ENCODE measurements at places on chromosomes 11 and 22. TPM values are rescaled to one million over a fixed set of nuclear protein-coding genes. Genes with fewer than 3 reads are reported as not detected.

The OR4D5 gene
- total RNA-seq, result not detected

The DRD2 gene
- not detected for total RNA-seq

The HORMAD2 gene
- total RNA-seq, result not detected

The APOA5 gene
- total RNA-seq, result not detected

The ELF5 gene
- total RNA-seq, result not detected

The TMEM191C gene
- 0.54 TPM for total RNA-seq

The LRRN4CL gene
- total RNA-seq, result 0.16 TPM

The APOL4 gene
- total RNA-seq, result 0.17 TPM

- peaks cover 13% of the 10 kb centered on the region for H3K36me3 ChIP-seq
- DNase-seq, result peak; percentile 93
- no peaks in the 10 kb centered on the region for H3K27me3 ChIP-seq
These were observed 32.0 kb upstream of the COMT start for GRCh38 chr22:19909350-19910179.

- H3K4me1 ChIP-seq, result no peaks in the 10 kb centered on the region
- no peak overlapping the region for H3K4me3 ChIP-seq
- H3K36me3 ChIP-seq, result no peaks in the 10 kb centered on the region
- peak; percentile 64 for DNase-seq
- H3K27me3 ChIP-seq, result no peaks in the 10 kb centered on the region
- no peak overlapping the region for H3K27ac ChIP-seq
These were observed 275.3 kb downstream of the C11orf87 start for GRCh38 chr11:109697140-109697843.

GRCh38 chr11:118311518-118311917 lies 7.0 kb downstream of the CD3E start:
- H3K4me1 ChIP-seq, result peaks cover 81% of the 10 kb centered on the region
- peak overlapping the region; percentile 60 for H3K27ac ChIP-seq
- H3K27me3 ChIP-seq, result no peaks in the 10 kb centered on the region
- DNase-seq, result no peak

DNA sequence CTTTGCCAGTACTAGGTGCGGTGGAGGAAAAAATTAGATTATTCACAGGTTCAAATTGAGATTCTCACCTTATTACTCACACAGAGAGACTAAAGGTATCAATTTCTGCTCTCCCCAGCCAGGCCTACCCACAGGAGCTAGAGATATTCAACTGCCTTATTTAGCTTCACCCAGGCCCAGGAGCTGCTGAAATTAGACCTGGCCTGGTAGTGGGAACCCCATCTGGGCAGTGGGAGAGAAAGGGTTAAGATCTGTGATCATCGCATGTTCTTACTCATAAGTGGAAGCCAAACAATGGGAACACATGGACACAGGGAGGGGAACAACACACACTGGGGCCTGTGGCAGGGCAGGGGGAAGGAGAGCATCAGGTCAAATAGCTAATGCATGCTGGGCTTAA lies 20.9 kb upstream of the MICAL2 start:
- DNase-seq, result no peak
- peaks cover 59% of the 10 kb centered on the region for H3K4me1 ChIP-seq
- no peak overlapping the region for H3K4me3 ChIP-seq
- H3K27me3 ChIP-seq, result no peaks in the 10 kb centered on the region
- no peaks in the 10 kb centered on the region for H3K36me3 ChIP-seq
- H3K27ac ChIP-seq, result peak overlapping the region; percentile 73

DNA sequence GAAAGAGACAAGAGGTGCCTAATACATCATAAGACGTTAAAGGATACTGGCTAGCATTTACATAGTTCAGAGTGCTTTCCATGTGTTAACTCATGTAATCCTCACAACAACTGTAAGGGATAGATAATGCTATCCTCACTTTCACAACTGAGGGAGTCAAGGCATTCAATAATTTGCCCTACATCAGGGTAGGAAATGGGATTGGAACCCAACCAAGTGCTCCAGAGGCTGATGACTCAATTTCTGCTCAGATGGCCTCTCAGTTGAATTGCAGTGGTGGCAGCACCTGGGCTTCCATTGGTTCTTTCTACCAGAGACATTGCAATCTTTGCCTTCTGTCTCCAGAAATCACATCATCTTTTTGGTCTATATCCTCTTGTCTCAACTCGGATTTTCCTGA lies 232.9 kb downstream of the ETS1 start:
- no peak for DNase-seq
- no peaks in the 10 kb centered on the region for H3K27me3 ChIP-seq
- no peaks in the 10 kb centered on the region for H3K36me3 ChIP-seq
- no peak overlapping the region for H3K4me3 ChIP-seq
- no peak overlapping the region for H3K27ac ChIP-seq
- H3K4me1 ChIP-seq, result peaks cover 30% of the 10 kb centered on the region

- no peak for DNase-seq
- H3K27ac ChIP-seq, result no peak overlapping the region
- no peak overlapping the region for H3K4me3 ChIP-seq
- H3K27me3 ChIP-seq, result no peaks in the 10 kb centered on the region
- no peaks in the 10 kb centered on the region for H3K4me1 ChIP-seq
These were observed 352.0 kb upstream of the MPPED2 start for GRCh38 chr11:30938171-30938570.

GRCh38 chr11:99865951-99866350 lies 821.1 kb upstream of the ARHGAP42 start:
- no peaks in the 10 kb centered on the region for H3K36me3 ChIP-seq
- no peaks in the 10 kb centered on the region for H3K4me1 ChIP-seq
- DNase-seq, result no peak

GRCh38 chr22:46293577-46294260 lies 3.0 kb upstream of the GTSE1 start:
- peak overlapping the region; percentile 41 for H3K27ac ChIP-seq
- peaks cover 35% of the 10 kb centered on the region for H3K4me1 ChIP-seq
- peaks cover 45% of the 10 kb centered on the region for H3K36me3 ChIP-seq
- no peaks in the 10 kb centered on the region for H3K27me3 ChIP-seq

- H3K27me3 ChIP-seq, result peaks cover 2% of the 10 kb centered on the region
- no peaks in the 10 kb centered on the region for H3K36me3 ChIP-seq
- H3K4me1 ChIP-seq, result no peaks in the 10 kb centered on the region
- H3K4me3 ChIP-seq, result no peak overlapping the region
- H3K27ac ChIP-seq, result no peak overlapping the region
- no peak for DNase-seq
These were observed 16.9 kb upstream of the KIRREL3 start for GRCh38 chr11:127017482-127017881.

- H3K4me3 ChIP-seq, result no peak overlapping the region
- H3K4me1 ChIP-seq, result peaks cover 9% of the 10 kb centered on the region
- DNase-seq, result no peak
- peaks cover under 1% of the 10 kb centered on the region for H3K36me3 ChIP-seq
These were observed 2.4 kb downstream of the IFITM10 start for GRCh38 chr11:1747753-1748635.

- H3K27ac ChIP-seq, result no peak overlapping the region
- no peaks in the 10 kb centered on the region for H3K27me3 ChIP-seq
- DNase-seq, result no peak
- H3K36me3 ChIP-seq, result no peaks in the 10 kb centered on the region
- no peaks in the 10 kb centered on the region for H3K4me1 ChIP-seq
These were observed 1354.5 kb downstream of the BRD1 start for GRCh38 chr22:48473202-48473601.

DNA sequence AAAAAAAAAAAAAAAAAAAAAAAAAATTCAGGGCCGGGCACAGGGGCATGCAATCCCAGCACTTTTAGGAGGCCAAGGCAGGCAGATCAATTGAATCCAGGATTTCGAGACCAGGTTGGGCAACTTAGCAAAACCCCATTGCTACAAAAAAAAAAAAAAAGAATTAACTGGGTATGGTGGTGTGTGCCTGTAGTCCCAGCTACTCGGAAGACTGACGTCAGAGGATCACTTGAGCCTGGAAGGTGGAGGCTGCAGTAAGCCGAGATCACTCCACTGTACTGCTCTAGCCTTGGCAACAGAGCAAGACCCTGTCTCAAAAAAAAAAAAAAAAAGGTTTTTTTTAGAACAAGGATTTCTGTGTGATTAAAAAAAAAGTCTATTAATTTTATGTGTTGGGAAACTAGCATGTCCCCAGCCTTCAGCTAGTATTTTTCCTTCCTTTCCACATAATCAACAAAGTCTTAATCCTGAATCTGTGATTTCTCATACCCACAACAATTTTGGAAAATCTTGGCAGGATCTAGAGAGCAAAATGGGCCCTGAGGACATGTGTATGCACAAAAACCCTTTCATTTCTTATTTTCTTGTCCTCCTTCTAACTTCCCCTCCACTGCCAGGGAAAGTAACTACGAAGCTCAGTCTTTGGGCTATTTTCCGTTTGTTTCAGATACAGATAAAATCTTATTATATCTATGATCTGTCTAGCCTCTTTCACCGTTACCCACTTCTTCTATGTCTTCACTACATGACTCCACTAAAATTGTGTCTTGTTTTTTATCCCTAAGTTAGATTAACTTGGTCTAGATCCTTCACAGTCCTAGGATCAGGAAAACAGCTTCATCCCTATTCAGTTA lies 5.7 kb upstream of the AMBRA1 start:
- peaks cover 6% of the 10 kb centered on the region for H3K4me1 ChIP-seq
- H3K4me3 ChIP-seq, result no peak overlapping the region
- no peak for DNase-seq
- no peaks in the 10 kb centered on the region for H3K27me3 ChIP-seq
- peaks cover 3% of the 10 kb centered on the region for H3K36me3 ChIP-seq
- no peak overlapping the region for H3K27ac ChIP-seq

GRCh38 chr11:62600367-62601121 lies 1.1 kb downstream of the MTA2 start:
- peak overlapping the region; percentile 95 for H3K4me3 ChIP-seq
- no peaks in the 10 kb centered on the region for H3K27me3 ChIP-seq
- peak overlapping the region; percentile 88 for H3K27ac ChIP-seq
- DNase-seq, result no peak
- peaks cover 45% of the 10 kb centered on the region for H3K4me1 ChIP-seq
- H3K36me3 ChIP-seq, result peaks cover 75% of the 10 kb centered on the region

Data from activated CD4-positive, alpha-beta T cell treated with anti-CD3 and anti-CD28 coated beads, Interleukin-2, amount 10 ng/mL, durations not matched to agents 24 days and 14 days (primary cell).